ENCODE measurements at places on chromosomes 5 and 9.
A peak's percentile ranks its signal among the peaks of the same experiment; 100 is the strongest.

GRCh38 chr9:34450644-34451043, 7.7 kb downstream of the FAM219A start:
- DNase-seq: no peak

- DNase-seq: no peak
Observed at GRCh38 chr5:41980870-41981269, 55.8 kb downstream of the FBXO4 start.

- DNase-seq: no peak
Observed at GRCh38 chr5:143134269-143134668, 269.2 kb downstream of the NR3C1 start.

- no peak for DNase-seq
Observed at GRCh38 chr9:135030566-135031226, 56.8 kb upstream of the OLFM1 start.

DNA sequence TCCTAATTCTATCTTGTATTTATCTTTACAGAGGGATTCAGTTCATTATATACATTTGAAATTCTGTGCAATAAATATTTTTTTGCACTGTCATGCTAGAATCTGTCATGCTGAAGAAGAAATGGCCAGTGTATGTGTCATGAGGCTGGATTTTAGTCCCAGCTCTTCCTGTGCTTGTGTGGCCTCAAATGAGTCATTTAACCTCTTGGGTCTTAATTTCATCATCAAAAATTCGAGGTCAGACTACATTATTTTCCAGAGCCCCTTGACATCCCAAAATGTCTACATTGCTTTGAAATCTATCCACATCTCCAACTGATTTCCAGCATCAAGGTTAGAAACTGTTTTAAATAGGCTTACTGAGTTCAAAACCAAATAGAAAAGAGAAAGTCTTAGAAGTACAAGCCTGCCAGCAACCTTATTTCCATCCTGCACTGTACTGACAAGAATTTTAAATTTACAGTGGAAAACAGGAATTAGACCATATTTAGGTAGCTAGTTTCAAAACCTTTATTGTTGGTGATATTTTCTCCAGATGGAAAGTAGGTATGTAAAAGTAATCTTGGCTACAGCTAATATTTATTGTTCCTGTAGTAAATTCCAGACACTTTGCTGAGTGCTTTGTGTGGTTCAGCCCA, 96.7 kb upstream of the MAMDC2 start:
- no peak for DNase-seq

- DNase-seq: no peak
Observed at GRCh38 chr5:37838152-37838932, 1.5 kb downstream of the GDNF start.

- no peak for DNase-seq
Observed at GRCh38 chr5:92605591-92605990, 975.4 kb downstream of the NR2F1-AS1 start.

- no peak for DNase-seq
Observed at GRCh38 chr9:97980918-97981845, 2.0 kb upstream of the ANP32B start.

DNA sequence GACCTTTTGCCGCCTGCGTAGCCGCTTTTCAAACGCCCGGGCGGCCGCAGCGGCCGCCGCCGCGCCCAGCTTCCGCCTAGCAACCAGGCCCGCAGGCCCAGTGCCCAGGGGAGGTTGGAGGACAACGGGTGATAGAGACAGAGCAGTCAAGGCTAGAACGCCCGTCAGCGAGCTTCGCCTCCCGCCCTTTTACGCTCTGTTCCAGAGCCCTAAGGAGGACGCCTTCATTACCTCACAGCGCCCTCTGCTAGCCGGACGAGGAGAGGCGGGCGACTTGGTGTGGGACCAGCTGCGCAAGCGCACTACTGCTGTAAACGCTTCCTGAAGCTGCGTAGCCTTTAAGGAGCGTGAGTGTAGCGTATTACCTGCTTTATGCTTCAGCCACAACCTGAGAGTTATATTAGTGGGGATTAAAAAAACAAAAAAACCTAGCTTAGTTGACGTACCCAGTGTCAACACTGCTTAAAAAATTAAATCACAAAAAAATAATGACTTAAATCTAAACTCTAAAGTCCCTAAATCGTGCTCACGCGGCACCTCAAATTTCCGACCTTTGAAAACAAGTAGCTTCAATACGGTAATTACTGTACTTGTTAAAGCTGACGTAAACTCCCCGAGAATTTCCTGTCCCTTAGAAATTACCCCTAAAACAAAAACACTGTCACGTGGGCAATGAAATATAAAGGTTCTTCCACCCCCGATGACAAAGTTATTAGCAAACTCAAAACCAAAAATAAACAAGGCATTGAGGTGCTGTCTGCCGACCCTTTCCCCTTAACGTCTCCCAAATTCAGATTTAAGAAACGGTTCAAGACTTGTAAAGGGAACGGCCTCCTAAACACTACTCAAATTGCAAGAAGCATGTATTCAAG, at the start of gene CEP120:
CEP120 (minus strand) TSS at position 126 of the 872 bp plus-strand sequence. CDS start 405 bp downstream, outside the sequence.
- DNase-seq: peak; percentile 95

- DNase-seq: no peak
Observed at GRCh38 chr5:83577036-83577636, 105.6 kb downstream of the VCAN start.

DNA sequence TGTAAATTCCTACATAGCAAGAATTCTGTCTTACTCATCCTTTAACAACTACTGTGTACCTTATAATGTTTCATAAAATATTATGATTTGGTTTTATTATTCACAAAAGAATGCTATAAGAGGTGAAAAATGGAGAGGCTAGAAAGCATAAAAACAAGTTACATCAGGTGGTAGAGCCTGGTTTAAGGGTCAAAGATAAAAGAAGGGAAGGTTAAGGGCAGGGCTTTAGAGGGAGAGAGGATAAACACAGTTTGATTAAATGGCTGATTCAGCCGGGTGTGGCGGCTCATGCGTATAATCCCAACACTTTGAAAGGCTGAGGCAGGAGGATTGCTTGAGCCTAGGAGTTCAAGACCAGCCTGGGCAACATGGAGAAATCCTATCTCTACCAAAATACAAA, 40.4 kb upstream of the HSPB3 start:
- DNase-seq: no peak

DNA sequence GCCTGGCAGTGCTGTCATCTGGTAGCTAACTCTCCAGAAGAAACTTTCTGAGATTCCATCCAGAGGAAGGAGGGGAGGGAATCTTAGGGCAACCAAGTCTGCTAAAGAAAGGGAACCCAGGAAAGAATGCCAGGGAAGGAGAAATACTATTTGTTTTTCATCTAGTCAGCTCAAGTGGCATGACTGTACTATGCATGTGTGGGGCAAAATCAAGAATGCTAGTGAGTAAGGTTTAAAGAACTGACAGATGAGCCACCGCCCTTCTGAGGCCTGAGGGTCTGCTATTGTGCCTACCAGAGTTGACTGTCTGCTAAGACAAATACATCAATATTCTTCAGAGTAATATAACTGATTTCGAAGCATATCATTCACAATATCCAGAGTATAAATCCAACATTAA, 204.2 kb downstream of the SLC12A2 start:
- no peak for DNase-seq

All from activated naive CD8-positive, alpha-beta T cell treated with anti-CD3 and anti-CD28 coated beads, Interleukin-2, amount 50 U/mL, for 24 hours (primary cell).